Stimulated activated CD8-positive, alpha-beta memory T cell treated with anti-CD3 and anti-CD28 coated beads, Interleukin-4, amount 100 ng/mL, for 24 hours (primary cell): ENCODE measurements at places on chromosomes 16 and 17.

- no peak for DNase-seq
These were observed 4.3 kb downstream of the NEUROD2 start for GRCh38 chr17:39603304-39604016.

DNA sequence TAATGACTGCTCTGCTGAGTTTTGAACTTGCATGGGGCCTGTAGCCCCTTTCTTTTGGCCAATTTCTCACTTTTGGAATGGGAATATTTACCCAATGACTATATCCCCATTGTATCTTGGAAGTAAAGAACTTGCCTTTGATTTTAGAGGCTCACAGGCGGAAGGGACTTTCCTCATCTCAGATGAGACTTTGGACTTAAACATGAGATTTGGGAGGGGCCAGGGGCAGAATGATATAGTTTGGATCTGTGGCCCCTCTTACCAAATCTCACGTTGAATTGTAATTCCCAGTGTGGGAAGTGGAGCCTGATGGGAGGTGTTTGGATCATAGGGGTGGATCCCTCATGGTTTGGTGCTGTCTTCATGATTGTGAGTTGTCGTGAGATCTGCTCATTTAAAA lies 42.7 kb upstream of the SDK2 start:
- no peak for DNase-seq

DNA sequence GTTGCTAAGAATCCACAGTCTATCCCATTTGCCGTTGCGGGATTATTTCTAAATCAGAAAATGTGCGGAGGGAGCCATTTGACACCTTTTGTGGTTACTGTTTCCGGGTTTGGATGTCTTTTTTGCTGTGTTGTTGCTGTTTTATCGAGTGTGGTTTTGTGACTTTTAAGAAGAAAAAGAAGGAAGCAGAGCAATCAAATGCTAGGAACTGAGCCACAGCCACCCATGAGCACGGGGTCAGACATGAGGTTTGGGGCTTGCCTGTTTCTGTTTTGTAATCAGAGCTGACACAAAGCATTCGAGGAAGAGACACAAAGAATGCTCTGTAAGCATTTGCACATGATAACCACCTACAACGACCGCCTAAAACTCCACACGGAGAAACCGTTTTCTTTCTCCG lies 53.1 kb upstream of the CHMP6 start:
- DNase-seq, result no peak

DNA sequence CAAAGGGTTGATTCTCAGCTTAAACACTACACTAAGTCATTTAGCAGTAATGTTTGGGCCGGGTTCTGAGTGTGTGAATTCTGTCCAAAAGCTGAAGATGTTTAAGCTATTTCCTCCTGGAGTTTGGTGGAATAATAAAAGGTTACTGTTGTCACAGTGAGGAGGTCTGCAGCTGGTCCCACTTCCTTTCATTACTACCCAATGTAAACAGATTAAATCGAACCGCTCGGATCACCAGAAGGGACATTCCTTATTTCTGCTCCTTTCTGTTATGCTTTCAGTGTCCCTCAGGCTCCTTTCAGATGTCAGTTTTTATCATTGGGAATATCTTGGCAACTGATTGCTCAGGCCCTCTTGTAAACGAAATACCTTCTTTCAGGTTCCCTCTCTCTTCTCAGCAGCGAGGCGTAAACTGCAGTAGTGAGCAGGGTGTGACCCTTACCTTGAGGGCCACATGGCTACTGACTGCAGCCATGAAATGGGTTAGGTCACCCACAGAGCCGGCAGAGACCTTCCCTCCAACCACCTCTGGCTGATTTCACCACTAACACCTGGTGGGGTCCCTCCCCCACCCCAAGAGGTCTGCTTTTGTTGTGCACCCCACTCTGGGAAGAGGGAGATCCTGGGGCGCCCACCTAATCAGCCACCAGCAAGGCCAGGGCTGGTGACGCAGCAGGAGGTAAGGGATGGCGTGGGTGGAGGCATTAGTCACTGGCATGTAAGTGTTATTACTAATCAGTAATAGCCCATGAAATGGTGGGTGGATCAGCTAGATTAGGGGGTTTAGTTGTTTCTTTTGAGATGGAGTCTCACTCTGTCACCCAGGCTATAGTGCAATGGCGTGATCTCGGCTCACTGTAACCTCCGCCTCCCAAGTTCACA lies 117.6 kb downstream of the VPS53 start:
- DNase-seq, result peak; percentile 25

GRCh38 chr16:72996291-72997062 lies 51.5 kb downstream of the ZFHX3 start:
- DNase-seq, result no peak

GRCh38 chr16:24975428-24975889 lies 39.7 kb downstream of the ARHGAP17 start:
- no peak for DNase-seq

DNA sequence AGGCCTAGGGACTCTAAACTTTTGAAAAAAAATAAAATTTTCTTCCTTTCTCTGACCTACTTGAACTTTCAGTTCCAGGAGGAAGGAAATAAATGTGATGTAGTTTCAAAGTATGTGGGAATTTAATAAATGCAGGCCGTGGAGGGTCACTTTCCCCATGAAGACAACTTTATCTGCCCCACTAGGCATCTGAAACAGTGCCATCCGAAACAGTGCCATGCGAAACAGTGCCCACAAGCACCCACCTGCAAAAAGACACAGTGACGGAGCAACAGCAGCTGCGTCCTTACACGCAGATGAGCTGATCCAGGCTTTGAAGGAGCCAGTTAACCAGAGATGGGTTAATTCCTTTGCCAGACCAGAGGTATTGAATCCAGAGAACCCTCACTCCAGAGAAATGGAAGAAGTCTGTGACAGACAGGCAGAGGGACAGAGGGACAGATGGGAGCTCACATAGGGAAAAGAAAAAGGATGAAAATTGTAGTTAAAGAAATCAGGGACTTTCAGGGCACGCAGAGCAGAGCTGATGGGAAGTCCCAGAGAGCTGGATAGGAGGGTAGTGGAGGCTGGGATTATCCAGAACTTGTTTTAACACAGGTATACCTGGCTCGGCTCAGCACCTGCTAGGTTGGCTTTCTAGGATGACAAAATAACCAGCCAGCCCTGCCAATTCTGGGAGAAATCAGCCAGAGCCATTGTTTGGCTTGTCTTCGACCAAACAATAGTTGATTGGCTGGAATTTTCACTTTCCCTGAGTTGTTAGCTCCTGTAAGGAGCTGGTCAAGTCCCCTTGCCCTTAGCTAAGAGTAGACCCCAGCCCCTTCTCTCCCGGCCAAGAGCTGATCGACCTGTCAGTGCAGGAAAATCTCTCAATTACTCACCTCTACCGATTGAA lies 17.1 kb upstream of the HOXB13 start:
- no peak for DNase-seq

GRCh38 chr17:56269556-56270389 lies 116.5 kb downstream of the ANKFN1 start:
- no peak for DNase-seq

GRCh38 chr17:74824961-74825627 lies 34.6 kb downstream of the GRIN2C start:
- DNase-seq, result no peak

GRCh38 chr16:62041401-62041800 lies 5.2 kb upstream of the CDH8 start:
- no peak for DNase-seq

GRCh38 chr16:79621027-79621426 lies 20.5 kb upstream of the MAF start:
- no peak for DNase-seq

- no peak for DNase-seq
These were observed 247.1 kb downstream of the UTP18 start for GRCh38 chr17:51507444-51507843.

GRCh38 chr17:10789694-10790271 lies 14.1 kb downstream of the TMEM238L start:
- no peak for DNase-seq

DNA sequence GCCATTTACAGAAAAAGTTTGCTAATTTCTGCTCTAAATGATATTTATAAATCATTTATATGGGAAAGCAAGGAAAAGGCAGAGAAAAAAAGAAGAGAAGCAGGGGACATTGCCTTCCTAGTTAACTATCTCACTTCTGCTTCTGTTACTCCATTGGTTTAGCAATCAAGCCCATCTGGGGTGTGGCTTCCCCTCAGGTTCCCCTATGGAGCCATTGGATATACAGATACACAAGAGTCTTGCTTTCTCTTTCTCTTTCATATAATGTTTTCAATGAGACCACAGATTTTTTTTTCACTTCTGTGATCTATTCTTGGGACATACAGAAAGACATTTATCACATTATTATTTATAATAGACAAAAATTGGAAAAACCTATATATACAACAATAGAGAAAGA lies 105.6 kb upstream of the TOM1L1 start:
- DNase-seq, result no peak

- DNase-seq, result peak; percentile 54
These were observed 624 bp downstream of the G6PC3 start for GRCh38 chr17:44071198-44071520.

DNA sequence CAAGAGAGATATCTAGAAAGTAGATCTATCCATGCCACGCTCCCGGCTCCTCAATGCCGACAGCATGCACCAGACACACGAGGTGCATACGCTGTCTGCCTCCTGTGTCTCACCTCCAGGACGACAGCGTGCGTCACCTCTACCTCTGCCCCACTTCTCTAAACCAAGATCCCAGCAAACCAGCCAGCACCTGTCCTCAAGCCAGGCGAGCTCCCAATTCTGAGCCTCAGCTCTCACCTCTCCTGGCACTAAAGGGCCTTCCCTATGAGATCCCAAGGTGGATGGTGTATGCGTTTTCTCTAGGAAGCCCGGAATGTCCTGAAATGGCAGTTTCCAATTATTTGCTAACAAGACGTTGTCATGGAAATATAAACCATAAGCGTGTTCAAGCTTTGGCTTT lies 36.2 kb upstream of the RCVRN start:
- DNase-seq, result no peak

DNA sequence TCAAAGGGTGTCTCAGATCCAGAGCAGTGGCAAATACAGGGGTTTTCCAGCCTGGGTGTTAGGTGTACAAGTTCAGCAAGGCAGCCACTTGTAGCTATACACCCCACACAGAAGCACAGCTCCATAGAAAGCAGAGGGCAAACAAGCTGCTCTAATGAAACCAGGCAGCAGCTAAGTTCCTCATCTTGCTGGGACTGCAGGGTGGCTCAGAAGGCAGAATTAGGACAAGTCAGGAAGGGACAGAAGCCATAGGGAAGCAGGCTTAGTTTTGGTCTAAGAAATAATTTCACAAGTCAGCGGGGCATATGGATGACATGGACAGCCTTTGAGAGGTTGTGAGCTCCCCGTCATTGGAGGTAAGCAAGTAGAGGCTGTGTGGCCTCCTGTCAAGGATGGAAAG lies 23.7 kb downstream of the CNGB1 start:
- DNase-seq, result no peak

- DNase-seq, result no peak
These were observed 15.3 kb downstream of the ITGAM start for GRCh38 chr16:31274831-31275816.

DNA sequence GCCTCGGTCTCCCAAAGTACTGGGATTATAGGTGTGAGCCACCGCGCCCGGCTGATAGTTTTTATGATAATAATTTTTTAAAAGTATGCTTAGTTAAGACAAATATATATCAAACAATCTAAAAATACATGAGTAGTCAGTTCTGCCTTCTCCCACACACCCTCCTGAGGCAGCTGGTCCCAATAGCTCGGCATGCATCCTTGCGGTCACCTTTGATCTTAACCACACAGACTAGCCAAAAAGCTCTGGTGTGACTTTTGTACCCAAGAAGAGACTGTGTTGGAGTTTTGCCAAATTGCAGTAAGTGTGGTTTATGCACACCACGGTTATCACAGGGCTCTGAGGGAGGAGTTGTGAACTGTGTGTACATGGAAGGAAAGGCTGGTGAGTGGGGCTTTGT lies 25.6 kb downstream of the ATP6V0A1 start:
- peak; percentile 60 for DNase-seq

- no peak for DNase-seq
These were observed 1.6 kb upstream of the TLCD2 start for GRCh38 chr17:1711804-1712203.

- no peak for DNase-seq
These were observed 98.7 kb upstream of the ZNF750 start for GRCh38 chr17:82938486-82938872.

GRCh38 chr17:68293490-68294195 lies 2.3 kb downstream of the ARSG start:
- DNase-seq, result no peak

DNA sequence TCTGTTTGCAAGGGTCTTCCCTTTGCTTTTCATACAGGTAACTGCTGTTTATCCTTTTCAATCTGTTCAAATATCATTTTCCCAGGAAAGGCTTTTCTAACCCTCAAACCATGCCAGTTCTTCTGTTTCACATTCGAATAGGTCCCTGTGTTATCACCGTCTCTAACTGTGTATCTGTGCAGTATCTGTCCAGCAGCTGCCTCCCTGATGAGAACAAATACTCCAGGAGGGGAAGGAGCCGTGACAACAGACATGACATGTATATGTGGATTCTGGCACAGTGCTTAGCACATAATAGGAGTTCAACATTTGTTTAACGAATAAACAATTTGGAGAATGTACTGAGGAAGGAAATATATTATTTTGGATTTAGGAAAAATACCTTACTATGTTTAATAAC lies 95.7 kb downstream of the STX8 start:
- no peak for DNase-seq

DNA sequence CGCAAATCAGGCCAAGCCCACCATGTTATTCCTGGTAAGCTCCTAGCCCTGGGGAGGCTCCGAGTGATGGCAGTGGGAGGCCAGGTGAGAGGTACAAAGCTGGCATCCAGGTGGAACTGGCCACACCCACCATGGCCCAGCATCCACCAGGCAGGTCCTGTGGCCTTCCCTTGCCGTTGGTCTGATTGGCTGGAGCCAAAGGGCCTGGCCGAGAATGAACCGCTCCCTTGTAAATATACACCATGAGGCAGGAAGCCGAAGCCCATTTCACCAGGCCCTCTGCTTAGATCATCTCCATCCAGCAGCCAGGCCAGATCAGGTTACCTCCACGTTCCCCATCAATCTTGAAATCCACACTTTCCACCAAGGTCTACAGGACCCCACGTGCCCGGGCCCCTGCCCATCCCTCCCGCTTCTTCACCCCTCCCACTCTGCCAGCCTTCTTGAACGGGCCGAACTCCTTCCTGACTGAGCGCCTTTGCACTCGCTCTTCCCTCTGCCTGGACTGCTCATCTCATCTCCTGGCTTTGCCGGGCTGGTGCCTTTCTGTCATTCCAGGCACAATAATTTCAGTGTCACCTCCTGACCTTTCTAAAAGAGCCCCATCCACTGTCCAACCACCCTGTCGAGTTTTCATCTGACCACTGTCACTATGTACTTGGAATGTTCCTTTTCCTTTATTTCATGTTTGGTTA lies 5.8 kb downstream of the SOCS1 start:
- no peak for DNase-seq

- DNase-seq, result no peak
These were observed 9.5 kb upstream of the USP10 start for GRCh38 chr16:84690088-84690819.

DNA sequence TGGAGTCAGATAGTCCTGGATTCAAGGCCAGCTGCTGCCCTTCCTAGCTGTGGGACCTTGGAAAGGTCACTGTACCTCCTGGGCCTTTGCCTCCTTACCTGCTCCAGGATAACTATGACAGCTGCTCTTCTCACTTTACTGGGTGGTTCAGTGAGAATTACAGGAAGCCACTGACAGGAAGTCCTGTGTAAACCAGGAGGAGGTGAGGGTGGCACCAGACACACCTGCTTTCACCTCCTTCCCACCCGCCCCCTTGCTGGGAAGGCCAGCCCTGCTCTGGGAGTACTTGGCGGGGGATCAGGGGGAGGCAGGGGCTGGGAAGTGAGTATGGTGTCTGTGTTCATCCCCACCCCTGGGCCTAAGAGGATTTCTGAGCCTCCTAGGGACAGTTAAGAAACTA lies 42.6 kb downstream of the CPNE2 start:
- DNase-seq, result no peak
